Activated CD4-positive, alpha-beta T cell treated with anti-CD3 and anti-CD28 coated beads, Interleukin-2, amount 50 U/mL, for 24 hours (primary cell): ENCODE measurements at places on chromosomes 11 and 22.
A peak's percentile ranks its signal among the peaks of the same experiment; 100 is the strongest.

DNA sequence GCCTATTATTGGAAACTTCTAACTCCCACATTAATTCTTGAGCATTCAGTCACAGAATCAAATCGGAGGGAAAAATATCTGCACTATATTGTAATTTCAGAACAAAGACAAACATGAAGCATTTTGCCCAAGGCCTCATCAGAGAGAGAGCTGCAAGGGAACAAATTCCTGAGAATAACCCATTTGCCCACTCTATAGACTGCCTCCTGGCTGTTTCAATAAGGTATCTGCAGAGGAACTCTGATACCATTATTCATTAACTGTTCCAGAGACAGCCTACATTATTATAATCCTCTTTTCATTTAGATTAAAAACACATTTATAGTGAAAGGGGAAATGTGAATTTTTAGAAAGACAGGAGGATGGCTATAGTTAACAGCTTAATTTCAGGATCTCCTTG lies 663.9 kb downstream of the DLG2 start:
- DNase-seq: no peak

- DNase-seq: no peak
Measured at GRCh38 chr22:23192133-23192532, 11.8 kb downstream of the BCR start.

DNA sequence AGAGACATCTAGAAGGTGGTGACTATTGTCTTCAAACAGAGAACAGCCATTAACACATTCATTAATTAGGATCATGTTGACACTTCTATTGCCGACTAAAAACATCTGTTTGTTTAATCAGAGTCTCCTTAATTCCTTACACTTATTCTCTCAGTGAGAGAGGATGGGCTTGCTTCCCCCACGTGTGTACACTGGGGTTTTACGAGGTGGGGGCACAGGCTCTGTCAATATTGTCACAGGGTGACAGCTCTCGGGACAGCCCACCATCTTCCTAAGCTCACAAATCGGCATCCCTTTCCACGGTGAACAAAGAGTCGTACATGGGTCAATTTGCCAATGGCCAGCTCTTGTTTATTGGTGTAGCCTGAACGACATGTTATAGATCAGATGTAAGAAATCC lies 413.2 kb downstream of the MIAT start:
- DNase-seq: no peak

DNA sequence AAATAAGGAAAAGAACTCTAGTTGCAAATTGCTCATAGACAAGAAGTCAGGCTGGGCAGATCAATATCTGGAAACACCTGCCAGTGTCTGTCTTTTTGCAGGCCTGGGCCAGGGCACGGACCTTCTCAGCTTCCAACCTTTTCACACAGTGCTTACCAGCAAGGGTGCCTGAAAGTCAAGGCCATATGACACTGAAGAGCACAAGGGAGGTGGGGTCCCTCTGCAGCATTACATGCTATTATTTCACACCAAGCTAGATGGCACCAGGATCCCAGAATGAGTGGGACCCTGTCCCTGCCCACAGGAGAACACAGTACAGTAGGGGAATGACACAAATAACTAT lies 5.9 kb upstream of the PEX26 start:
- DNase-seq: no peak

GRCh38 chr11:62487738-62488551 lies 58.7 kb downstream of the AHNAK start:
- no peak for DNase-seq

- no peak for DNase-seq
Measured at GRCh38 chr11:39374963-39375698, 2084.3 kb downstream of the LRRC4C start.

GRCh38 chr11:95242091-95242844 lies 11.3 kb upstream of the SESN3 start:
- DNase-seq: no peak

DNA sequence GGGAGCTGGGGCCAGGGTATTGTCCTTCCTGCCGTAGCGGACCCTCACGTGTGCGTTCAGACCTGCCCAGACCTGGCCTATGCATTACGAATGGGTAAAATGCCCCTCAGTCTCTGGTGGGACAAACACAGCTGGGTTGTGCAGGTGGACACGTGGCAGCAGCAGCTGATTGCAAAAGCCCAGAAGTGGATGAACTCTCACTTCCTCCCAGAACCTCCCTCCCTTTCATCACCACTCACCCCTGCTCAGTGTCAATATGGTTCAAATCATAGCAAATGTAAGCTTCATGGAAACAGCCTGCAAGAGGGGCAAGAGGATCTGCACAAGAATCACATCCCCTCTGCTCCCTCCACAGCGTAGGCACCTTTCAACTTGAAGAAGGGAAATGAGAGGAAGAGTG lies 352.1 kb downstream of the OPCML start:
- DNase-seq: no peak

DNA sequence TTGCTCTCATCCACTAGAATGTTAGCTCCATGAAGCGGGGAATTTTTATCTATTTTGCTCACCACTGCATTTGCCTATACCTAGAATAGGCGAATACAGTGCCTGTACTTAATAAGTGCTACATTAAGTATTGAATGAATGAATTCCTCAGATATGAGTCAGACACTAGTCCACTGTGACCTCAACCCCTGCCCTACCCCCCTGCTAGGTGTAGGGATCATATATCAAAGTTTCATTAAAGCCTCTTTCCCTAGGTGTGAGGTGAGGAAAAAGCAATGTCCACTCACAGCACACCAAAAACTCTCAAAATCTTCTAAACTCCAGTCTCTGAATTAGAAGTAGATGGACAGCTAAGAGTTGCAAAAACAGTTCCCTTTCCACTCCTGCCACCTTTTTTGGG lies 9.8 kb upstream of the PSMA1 start:
- DNase-seq: no peak

GRCh38 chr22:50657925-50658324 lies 14.7 kb upstream of the SHANK3 start:
- no peak for DNase-seq

- DNase-seq: no peak
Measured at GRCh38 chr11:2664376-2664775, 35.4 kb downstream of the KCNQ1OT1 start.

DNA sequence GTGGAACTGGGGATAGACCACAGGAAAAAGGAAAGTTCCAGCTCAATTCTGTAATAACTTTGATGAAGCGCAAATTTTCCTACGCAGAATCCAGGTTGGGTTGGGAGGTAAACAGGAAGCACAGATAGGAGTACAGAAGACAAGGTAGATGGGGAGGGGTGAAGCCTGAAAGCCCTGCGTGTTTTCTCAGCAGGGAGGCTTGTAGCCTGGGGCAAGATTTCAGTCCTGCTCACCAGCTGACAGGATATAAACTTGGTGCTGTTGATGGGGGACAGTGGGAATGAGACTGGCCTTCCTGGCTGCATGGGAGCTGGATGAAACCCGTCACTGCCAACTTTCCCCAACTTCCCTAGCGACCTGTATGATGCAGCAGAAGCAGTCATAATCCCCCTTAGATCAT lies 114.9 kb downstream of the ARHGAP32 start:
- DNase-seq: no peak

- no peak for DNase-seq
Measured at GRCh38 chr22:26708256-26709009, 51.0 kb downstream of the MIAT start.

DNA sequence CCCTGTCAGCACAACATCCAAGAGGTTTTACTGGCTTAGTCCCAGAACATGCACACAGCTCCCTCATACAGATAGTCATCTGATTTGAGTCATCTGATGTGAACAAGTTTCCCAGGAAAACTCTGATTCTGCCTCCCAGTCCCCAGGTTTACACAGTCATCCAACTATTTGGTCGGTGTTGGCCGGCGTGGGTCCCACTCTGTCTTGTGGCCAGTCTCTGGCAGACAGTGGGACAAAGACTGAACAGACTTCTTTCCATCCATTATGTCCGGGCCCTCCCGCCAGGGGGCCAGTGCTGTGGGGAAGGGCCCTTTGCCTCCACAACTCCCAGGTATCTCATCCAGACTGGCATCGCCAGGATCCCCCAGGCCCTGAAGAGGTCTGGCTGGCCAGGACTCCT lies 60.0 kb downstream of the BTG4 start:
- DNase-seq: no peak

DNA sequence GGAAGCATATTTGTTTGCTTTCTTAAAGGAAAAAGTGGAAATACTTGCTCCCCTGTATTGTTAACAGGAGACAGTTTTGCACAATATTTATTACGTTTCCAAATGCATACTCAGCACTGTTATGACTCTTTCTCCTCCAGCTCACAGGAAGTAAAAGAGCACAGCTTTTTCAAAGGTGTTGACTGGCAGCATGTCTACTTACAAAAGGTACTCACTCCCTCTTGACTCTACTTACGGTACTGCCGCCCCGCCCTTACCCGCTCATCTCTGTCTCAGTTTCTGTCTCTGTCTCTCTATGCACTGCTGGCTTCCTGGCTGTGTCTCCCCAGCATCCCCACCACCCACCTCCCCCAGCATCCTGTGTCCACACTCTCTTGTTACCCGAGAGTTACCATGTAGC lies 32.2 kb upstream of the MYO18B start:
- peak; percentile 2 for DNase-seq

- no peak for DNase-seq
Measured at GRCh38 chr11:45560155-45560912, 105.1 kb downstream of the CHST1 start.

DNA sequence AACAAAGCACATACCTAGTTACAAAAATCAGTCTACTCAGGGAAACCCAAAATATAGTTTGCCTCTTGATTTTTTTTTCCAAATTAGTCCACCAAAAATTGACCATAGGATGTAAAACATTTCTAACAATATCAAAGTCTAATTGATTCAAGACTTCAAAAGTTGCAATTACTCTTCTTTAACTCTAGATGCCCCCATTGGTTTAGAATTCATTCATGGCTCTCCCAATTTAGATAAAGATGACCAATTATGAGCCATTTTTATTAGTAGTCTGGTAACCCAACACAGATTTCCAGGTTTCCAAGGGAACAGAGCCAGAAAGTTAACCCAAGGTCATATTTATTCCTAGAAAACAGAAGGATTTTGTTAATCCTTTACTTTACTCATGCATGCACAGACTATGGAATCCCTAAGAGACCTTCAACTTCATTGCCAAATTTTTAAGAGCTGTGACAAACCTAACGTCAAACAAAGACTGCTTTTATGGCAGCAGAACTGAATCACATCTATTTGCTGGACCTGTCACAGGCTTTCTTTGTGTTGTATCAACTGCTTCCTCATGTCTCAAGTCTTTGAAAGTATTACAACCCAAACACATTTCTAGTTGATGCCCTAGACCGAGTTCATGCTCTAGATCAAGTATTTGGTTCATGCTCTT lies 55.3 kb downstream of the C22orf42 start:
- no peak for DNase-seq

- no peak for DNase-seq
Measured at GRCh38 chr11:101477926-101478325, 105.9 kb downstream of the TRPC6 start.

- DNase-seq: peak; percentile 35
Measured at GRCh38 chr22:38505541-38506117, 482 bp downstream of the DDX17 start.

DNA sequence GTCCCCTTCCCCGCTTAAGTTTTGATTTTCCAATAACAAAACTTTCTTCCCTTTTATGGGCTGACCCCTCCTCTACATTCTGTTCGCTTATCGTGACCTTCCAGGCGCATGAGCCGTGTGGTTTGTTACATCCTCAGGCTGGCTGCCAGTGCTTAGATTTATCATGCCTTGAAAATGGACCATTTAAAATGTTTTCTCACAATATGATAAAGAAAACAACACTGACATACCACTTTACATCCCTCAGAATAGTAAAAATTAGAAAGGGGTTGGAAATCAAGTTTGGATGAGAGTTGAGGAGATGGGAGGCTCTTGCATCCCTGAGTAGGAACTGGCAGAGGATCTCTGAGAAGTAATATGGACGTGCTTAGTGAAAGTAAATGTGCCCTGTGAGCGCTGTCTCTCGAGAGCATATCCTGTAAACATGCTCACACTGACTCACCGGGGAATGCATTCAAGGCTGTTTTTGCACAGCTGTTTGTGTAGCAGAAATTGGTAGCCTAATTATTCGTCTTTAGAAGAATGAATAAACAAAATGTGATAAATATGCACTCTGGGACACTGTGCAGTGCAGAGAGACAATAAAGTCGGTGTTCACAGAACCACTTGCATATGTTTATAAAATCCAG lies 17.1 kb upstream of the TOLLIP start:
- DNase-seq: no peak

- no peak for DNase-seq
Measured at GRCh38 chr11:114559425-114560310, at the start of gene NXPE1. TSS of gene NXPE1 (minus strand) at chr11:114559881. CDS start at chr11:114551201, 8,680 bp downstream.

DNA sequence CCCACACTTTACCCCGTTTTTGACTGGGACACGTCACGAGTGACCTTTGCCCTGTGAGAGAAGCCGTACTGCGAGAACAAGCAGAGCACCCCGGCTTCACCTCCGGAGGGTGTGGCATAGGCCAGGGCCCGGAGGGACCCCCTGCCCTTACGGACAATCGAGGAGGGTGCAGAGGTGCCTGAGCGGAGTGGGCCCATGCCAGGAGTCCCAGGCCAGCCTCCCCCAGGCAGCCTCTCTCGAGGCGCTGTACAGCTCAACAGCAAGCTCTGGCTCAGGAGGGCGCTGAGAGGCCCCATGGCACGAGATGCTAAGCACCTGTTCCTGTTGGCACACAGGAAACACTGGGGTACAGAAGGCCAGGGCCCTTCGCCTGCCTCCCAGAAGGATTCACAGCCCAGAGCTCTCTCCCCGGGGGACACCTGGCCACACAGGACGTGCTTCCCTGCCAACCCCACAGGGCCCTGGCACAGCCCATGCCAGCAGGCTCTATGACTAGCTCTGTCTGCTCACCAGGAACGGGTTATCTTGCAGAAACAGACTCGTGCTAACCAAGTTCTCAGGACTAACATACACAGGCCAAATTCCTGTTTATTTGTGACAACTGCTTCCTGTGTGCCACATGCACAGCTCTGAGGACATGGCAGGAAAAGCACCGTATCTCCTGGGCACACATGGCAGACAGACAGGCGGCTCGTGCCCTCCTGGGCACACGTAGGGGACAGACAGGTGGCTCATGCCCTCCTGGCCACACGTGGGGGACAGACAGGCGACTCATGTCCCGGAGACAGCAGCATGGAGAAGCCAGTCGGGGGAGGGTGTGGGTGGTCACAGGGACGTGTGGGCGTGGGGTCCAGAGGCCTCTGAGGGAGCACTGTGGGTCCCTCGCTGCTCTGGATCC lies 11.6 kb downstream of the TOLLIP start:
- no peak for DNase-seq

DNA sequence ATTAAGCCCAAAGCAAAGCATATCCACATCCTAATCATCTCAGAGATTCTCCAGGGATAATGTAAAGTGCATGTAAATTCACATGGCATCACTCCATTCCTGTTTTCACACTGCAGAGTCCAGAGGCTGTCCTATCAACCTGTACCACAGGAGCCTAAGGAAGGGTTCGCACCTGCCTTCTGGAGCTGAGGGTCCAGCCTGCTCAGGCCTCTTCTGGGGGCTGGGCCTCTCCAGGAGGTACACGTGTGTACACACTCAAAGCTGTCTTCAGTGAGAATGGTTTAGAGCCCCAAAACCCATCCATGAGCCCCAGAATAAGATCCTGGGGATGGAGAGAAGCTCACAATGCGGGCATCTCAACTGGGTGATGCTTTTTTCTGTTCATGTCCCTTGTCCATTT lies 23.9 kb downstream of the PI4KA start:
- no peak for DNase-seq

- DNase-seq: no peak
Measured at GRCh38 chr11:3892156-3892555, 36.7 kb downstream of the STIM1 start.
